ENCODE measurements at places on chromosomes 2 and 18. TPM values are rescaled to one million over a fixed set of nuclear protein-coding genes. Genes with fewer than 3 reads are reported as not detected.

DNA sequence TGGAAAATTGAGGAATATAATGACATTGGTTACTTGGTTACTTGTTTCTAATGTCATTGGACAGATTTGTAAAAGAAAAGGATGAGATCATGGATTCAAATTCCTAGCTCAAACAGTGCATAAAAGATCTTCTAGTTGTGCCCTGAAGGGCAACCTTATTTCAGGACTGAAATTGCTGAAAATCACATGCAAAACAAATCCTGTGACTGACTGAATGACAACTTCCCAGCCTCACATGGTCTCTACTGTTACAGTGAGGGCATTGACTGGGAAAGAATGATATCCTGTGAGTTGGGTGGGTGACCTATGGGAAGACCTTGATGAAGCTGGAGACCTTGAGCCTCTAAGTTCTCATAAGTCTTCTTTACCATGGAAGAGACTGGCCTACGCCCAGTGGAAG, 90.4 kb upstream of the HAAO start:
- H3K4me3 ChIP-seq: no peak overlapping the region
- H3K4me1 ChIP-seq: no peaks in the 10 kb centered on the region
- no peaks in the 10 kb centered on the region for H3K27me3 ChIP-seq
- H3K36me3 ChIP-seq: no peaks in the 10 kb centered on the region
- DNase-seq: no peak

Gene ARHGAP15
- not detected for total RNA-seq

Gene NEU2
- total RNA-seq: not detected

DNA sequence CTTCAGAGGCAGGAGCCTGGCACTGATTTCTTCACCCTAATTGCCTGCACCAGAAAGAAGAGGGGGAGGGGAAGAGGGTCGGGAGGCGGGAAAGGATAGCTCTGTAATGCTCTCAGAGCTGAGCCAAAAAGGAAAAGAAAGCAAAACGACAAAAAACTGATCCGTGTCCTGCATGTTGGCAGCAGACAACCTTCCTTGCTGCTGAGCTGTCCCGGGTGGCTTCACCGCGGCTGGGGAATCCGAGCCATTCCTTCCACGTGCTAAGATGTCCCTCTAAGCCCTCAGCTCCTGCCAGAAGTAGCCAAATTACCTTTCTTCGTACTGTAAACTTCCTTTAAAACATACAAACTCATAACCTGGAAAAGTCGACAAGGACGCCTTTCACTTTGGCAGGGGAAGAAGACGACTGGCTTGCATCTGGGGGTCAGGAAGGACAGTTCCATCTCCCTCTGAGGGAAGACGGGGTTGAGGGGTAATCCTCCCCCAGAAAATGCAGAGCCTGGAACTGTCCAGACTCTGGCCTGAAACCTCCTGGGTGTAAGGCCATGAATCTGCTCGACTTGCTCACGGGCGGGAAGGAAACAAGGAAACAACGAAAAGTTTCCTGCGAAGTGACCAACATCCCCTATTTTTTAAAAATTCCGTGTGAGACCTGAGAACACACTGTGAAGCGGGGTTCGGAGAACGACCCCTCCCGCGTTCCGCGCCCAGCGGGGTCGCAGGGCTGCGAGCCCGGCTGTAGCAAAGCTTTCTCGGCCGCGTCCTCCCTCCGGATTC, 7.7 kb downstream of the OTX1 start:
- H3K36me3 ChIP-seq: no peaks in the 10 kb centered on the region
- H3K27me3 ChIP-seq: peaks cover 99% of the 10 kb centered on the region
- no peak overlapping the region for H3K27ac ChIP-seq
- peak; percentile 74 for DNase-seq
- H3K4me1 ChIP-seq: no peaks in the 10 kb centered on the region

- no peaks in the 10 kb centered on the region for H3K27me3 ChIP-seq
- no peak for DNase-seq
- H3K27ac ChIP-seq: no peak overlapping the region
- H3K4me1 ChIP-seq: no peaks in the 10 kb centered on the region
- no peak overlapping the region for H3K4me3 ChIP-seq
Observed at GRCh38 chr18:61992923-61993322, 100.1 kb upstream of the RNF152 start.

- no peaks in the 10 kb centered on the region for H3K36me3 ChIP-seq
- no peak overlapping the region for H3K27ac ChIP-seq
- H3K4me3 ChIP-seq: no peak overlapping the region
- no peaks in the 10 kb centered on the region for H3K27me3 ChIP-seq
Observed at GRCh38 chr2:234468503-234468902, 28.4 kb downstream of the ARL4C start.

GRCh38 chr2:37180006-37180639, 8.3 kb downstream of the SULT6B1 start:
- H3K36me3 ChIP-seq: no peaks in the 10 kb centered on the region
- H3K27me3 ChIP-seq: no peaks in the 10 kb centered on the region
- no peak overlapping the region for H3K4me3 ChIP-seq
- H3K4me1 ChIP-seq: no peaks in the 10 kb centered on the region
- no peak overlapping the region for H3K27ac ChIP-seq

Gene PLCL1
- not detected for total RNA-seq

Gene IL36B
- not detected for total RNA-seq

DNA sequence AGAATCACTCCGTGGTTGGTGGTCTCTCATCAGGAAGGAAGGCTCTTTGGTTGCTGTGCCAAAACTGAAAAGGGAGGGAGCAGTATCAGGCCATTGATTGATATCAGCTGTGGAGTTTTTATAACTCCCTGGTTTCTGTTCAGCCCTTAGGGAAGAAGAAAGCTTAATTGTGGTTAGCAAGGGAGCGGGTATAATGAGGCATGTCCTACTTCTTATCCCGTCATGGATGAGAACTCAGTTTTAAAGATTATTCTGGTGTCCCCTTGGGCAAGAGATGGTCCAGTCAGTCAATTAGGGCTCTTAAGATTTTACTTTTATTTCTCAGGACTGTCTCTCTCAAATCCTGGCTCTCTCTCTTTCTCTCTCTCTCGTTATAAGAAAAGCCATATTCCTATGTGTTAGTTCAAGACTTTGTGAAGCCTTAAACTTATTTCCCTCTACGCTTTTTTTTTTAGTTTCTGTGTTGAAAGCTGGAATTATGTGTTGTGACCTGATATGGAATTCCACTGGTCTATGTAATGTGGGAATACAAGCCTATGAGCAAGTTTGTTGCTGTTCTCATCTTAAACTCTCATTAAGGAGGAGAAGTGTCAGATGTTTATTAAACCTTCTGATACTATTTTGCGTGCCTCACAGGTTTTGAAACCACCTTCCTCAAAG, 514.0 kb upstream of the CDH2 start:
- no peaks in the 10 kb centered on the region for H3K4me1 ChIP-seq
- H3K4me3 ChIP-seq: no peak overlapping the region
- DNase-seq: no peak
- no peaks in the 10 kb centered on the region for H3K36me3 ChIP-seq

Gene CXCR4
- 310 TPM for total RNA-seq

Measured in endodermal cell (in vitro differentiated cells).